ENCODE measurements at places on chromosomes 2 and 18.

GRCh38 chr2:23293063-23293462 is 91.9 kb upstream of the KLHL29 start:
- peak; percentile 21 for DNase-seq

GRCh38 chr2:219460424-219460926 is 25.8 kb downstream of the SPEG start:
- DNase-seq, result no peak

DNA sequence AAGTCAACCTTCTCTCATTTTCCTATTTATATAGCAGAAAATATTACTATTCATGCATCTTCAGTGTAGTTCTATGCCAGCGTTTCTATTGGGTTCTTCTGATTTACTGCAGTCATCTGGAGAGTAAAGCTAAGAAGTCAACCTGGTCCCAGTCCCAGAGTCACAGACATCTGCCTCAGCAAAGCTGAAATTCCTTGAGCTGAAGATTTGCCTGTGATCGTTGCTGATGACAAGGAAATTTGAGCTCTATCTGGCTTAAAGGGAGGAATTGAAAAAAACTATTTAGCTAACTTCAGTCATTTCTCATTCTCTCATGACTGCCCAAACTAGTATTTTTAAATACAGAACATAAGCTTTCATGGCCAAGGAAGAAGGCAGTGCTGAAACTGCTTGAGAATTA is 45.7 kb downstream of the RND3 start:
- DNase-seq, result no peak

DNA sequence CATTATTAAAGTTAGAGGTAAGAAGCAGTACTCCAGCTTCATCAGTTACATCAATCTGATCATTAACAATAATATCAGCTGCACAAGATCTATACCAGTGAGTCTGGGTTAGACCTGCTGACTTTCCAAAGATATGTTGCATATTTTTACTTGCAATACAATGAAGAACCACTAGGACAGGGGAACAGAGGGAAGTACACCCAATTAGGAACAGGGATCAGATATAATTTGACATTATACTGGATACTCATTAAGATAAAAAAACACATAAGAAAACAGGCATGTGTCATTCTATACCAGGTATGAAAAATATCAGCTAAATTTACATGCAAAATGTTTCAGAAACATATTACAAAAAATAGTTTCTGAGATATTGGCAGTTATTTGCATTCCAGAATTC is 995.1 kb upstream of the DDX18 start:
- no peak for DNase-seq

- DNase-seq, result no peak
Observed at GRCh38 chr2:185475914-185476313, 262.7 kb upstream of the FSIP2 start.

DNA sequence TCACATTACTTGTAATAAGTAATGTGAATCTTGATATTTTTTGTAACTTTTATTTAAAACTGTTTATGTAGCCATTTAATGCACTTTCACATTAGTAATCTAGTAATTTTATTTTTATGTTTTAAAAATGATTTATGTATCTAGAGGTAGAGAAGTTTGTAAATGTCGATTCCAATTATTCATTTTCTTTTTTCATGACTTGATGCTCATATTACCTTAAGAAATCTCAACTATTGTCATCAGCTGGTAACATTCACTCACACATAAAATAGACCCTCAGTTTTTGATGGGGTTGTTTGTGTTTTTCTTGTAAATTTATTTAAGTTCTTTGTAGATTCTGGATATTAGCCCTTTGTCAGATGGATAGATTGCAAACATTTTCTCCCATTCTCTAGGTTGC is 351.7 kb upstream of the CDH7 start:
- no peak for DNase-seq

GRCh38 chr2:75589391-75590105 is 28.8 kb upstream of the EVA1A start:
- DNase-seq, result no peak

DNA sequence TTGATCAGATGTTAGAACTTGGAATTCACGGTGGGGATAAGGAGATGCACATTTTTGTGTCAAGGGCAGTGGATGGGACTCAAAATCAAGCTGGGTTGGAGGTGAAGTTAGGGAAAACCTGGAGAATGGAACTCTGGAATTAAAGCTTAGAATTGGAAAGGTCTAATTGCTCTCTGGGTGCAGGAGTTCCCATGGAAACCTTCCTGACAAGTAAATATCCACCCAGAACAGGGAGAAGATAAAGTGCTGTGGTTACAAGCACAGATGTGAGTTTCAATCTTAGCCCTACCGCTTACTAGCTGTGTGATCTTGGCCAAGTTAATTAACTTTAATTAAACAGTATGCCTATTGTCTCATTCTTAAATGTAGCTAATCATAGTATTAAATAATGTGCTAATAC is 71.3 kb upstream of the TCF7L1 start:
- no peak for DNase-seq

DNA sequence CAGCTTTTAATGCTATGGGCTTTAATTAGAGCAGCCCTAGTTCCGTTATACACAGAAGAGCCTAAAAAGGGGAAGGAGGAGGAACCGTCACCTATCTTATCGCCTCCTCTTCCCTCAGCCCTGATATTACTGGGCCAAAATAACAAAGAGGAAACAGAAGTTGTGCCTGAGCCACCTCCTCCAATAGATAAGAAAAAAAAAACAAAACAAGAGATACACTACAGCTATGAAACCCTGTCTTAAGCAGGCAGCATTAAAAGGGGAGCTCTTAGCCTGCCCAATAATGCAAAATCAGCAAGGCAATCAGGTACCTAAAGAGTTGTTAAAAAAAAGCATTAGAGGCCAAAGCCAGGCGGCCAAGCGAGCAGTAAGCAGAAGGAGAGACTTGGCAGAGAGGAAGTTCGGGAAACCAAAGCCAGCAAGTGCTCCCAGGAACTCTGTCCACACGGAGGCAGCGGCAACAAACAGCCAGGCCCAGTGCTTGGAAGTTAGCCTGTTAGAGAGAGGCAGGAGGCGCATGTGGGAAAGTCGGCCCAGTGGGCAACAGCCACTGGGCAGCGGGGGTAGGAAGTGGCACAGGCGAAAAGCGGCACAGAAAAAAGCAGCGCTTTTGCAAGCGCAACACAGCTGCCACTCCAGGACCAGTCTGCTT is 41.8 kb upstream of the PDK1 start:
- no peak for DNase-seq

GRCh38 chr2:109700680-109701274 is 86.6 kb downstream of the SOWAHC start:
- no peak for DNase-seq

DNA sequence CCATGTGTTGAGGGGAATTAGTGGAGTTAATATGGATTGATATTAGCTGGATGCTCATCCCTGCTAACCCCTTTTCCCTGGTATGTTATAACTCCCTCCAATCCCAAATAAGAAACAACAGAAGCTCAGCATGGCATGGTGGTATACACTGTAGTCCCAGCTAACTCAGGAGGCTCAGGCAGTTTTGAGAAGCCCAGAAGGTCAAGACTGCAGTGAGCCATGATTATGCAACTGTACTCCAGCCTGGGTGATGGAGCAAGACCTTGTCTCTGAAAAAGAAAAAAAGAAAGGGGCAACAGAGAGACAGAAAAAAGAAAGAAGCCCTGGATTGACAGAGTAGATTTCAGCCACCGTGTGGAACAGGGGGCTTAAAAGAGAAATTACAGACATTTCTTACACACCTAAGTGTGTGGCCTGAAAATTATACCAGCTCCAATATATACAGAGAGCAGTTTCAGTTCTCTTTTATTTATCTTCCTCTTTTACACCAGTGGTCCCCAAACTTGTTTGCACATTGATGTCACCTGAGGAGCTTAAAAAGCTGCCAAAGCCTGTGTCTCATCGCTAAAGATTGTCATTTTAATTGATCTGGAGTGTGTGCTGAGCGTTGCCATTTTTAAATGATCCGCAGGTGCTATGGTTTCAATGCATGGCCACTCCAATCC is 203.6 kb downstream of the UBE2E3 start:
- no peak for DNase-seq

DNA sequence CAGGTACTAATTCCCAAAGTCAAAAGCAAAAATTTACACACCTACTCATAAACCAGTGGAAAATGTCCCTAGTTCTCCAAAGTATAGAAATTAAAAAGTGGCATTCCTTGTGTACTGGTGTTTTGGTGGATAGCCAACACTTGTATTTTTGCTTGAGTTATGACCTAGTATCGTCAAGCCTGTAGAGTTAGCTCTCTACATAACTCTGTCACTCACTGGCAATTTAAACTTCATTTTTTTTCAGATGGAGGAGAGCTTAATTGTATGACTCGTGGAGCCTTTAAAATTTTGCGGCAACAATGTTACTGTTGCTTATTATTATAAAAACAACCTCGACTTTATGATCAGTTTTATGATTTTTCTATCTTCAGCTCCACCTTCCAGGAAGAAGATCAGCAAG is 58.7 kb downstream of the ITGB6 start:
- DNase-seq, result no peak

- no peak for DNase-seq
Observed at GRCh38 chr2:2326068-2327040, 4.7 kb downstream of the MYT1L start.

DNA sequence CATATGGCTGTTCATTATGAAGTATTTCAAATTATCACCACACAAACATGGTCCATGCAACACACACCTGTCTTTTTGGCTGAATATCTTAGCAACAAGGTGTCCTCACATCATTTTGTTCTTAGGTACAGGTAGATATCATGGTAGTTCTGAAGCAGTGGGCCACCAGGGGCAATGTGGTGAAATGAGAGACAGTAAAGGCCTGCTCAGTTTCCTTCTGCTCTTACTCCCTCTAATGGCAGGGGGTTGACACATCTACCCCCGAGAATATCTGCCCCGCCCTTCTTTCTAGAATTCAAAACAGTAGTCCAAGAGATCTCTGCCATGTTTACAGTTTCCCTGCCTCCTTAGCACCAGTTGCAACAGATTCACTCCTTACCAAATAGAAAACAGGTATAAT is 147.0 kb upstream of the KLHL14 start:
- DNase-seq, result peak; percentile 65

- DNase-seq, result no peak
Observed at GRCh38 chr2:104793966-104794365, 59.9 kb upstream of the POU3F3 start.

- no peak for DNase-seq
Observed at GRCh38 chr2:55010149-55010591, 40.1 kb downstream of the RTN4 start.

GRCh38 chr2:127887082-127887775 is 1.5 kb upstream of the AMMECR1L start:
- DNase-seq, result no peak

DNA sequence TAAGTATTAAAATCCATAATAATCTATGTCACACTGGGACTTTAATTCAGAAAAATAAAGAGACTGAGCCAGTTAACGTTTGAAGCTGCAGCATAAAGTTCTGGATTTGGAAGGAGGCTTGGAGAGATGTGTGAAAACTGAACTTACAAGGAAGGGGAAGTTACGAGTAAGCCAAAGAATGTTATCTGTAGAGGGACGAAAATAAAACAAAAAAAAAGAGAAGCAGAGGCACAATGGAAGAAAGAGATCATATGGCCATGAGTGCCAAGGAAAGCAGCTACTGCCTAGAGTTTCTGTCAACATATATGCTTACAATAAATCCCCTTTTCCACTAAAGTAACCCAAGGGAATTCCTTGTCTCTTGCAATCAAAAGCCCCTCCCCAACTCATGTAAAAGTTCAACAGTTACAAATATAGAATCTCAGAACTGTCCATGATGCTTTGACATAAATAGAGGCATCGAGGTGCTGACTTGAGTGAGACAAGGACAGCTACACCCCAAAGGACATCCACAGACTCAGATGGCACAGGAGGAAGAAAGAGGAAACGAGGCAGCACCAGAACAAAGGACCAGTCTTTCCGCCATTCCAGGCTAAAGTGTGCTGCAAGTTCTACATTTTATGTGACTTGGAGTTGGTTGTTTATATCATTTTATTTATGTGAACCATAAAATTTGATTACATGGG is 16.1 kb upstream of the ARL5A start:
- DNase-seq, result no peak

DNA sequence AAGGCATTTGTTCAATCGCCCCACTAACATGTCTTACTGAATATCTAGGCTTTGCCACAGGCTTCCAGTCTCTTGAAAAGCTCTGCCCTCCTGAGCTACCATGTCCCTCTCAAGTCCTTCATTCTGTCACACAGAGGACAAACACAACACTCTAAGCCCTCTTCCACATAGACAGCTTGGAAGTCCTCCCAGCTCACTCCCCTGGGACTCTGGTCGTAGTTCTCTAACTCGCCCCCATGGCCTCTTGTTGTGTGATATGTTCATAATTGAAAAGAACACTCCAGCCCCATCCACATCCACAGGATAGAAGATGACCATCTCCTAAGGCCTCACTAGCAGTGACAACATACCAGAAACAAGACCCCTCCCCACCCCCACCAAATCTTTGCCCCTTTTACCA is 37.9 kb downstream of the BUB1 start:
- DNase-seq, result no peak

DNA sequence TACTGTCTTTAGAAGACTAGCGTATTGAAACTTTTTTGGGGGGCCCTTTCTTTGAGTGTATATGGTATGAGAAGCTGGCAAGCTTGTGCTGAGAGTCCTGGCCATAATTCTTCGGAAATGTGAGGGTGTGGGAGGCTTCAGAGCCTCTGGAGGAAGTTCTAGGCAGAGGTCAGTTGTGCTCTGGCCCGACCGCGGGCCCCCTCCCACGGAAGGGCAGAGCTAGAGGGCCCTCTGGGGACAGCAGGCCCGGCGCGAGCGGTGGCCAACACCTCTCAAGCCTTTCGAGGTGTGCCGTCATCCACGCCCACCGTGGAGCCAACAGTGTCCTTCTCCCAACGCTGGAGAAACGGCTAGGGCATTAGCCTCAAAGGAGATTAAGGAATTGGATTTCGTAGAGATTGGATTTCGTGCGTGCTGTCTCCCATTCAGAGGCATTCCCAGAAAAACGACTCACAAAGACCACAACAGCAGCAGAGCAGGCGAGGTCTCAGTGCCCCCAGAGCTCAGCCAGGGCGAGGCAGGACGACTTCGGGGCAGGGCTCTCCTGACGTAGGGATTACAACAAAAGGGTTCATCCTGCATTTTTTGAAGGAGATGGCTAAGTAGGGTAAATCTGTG is 2.2 kb upstream of the MTCL1 start:
- DNase-seq, result no peak

- no peak for DNase-seq
Observed at GRCh38 chr2:168896783-168897182, 4.3 kb upstream of the G6PC2 start.

GRCh38 chr2:205747829-205748386 is 65.6 kb downstream of the NRP2 start:
- DNase-seq, result peak; percentile 90

DNA sequence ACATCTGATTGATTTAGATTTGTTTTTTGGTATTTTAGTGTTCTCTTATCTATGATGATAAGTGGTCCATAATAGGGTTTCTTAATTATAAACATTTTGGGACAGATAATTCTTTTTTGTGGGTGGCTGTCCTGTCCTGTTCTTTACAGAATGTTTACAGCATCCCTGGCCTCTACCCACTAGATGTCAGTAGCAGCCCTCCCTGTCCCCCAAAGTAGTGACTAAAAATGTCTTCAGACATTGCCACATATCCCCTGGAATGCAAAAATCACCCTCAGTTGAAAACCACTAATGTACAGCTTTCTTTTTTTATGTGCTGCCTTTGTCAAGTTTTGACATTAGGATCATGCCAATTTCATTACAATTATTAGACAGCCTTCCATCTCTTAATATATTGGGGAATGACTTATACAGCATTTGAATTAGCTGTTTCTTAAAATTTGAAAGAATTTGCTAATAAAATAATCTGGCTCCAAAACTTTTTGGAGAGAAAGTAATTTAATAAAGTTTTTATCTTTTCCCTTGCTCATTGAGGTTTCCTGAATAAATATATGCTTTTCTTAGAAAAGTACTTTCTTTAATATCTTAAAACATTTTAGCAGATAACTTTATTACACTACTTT is 19.5 kb downstream of the WIPF1 start:
- DNase-seq, result peak; percentile 33
